Endothelial cell of umbilical vein (primary cell): ENCODE measurements at places on chromosomes 12 and 14. TPM values are rescaled to one million over a fixed set of nuclear protein-coding genes. Genes with fewer than 3 reads are reported as not detected.

POTEG gene
- not detected in 2 replicates for total RNA-seq

GPHN gene
- total RNA-seq = 18.7 and 23.2 TPM in 2 replicates

KIF5A gene
- 0.12 and 0.35 TPM in 2 replicates for total RNA-seq

PLEKHG7 gene
- total RNA-seq = not detected in 2 replicates

DNA sequence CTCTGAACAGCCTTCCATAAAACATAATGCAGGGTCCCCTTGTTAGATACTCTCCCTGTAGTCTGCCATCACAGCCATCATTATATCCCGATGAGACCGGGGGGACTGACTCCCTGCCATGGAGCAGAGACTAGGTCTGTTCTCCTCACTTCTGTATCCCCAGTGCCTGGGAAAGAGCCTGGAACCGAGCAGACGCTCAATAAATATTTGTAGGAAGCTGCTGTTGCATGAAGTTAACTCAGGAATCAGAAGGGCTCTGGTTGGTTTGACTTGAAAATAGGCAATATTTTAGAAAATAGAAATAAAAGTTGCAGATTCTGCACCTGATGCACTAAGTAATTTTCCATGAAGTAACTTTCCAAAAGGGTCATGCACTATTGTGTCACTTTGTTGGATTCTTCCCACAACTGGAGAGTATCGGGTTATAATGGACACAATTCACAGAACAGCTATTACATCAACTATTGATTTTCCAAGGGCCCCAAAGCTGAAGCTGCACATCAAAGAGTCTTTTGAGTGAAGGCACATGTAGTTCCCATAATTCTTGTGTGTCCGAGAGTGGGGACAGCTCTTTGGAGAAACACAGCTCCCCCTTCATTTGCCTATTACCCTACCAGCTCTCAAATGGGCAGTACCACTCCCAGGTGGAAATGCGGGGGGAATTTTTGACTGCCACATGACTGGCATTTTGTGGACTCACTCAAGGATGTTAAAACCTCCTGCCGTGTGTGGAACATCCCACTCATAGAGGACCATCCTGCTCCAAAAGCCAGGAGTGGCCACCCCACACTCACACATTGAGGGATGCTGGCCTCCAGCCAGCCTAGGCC is 18.8 kb downstream of the CLMN start:
- H3K4me3 ChIP-seq = no peak overlapping the region
- no peaks in the 10 kb centered on the region for H3K4me1 ChIP-seq

GRCh38 chr12:49564686-49565405 is 3.1 kb downstream of the MCRS1 start:
- no peaks in the 10 kb centered on the region for H3K27me3 ChIP-seq
- H3K27ac ChIP-seq = no peak overlapping the region
- H3K4me3 ChIP-seq = no peak overlapping the region
- peaks cover 11% of the 10 kb centered on the region for H3K36me3 ChIP-seq
- no peak for DNase-seq
